ENCODE measurements at places on chromosomes 7 and 10.
A peak's percentile ranks its signal among the peaks of the same experiment; 100 is the strongest.

GRCh38 chr7:17147409-17147808 is 151.0 kb upstream of the AHR start:
- no peak for DNase-seq

GRCh38 chr10:77188521-77188920 is 449.1 kb downstream of the KCNMA1 start:
- no peak for DNase-seq

- no peak for DNase-seq
Measured at GRCh38 chr10:35259769-35260397, 76.4 kb upstream of the CCNY start.

- no peak for DNase-seq
Measured at GRCh38 chr10:13500201-13500600, 28.6 kb downstream of the BEND7 start.

- no peak for DNase-seq
Measured at GRCh38 chr10:62742536-62743061, 61.9 kb upstream of the ADO start.

GRCh38 chr7:21106296-21106732 is 319.6 kb upstream of the SP8 start:
- no peak for DNase-seq

- no peak for DNase-seq
Measured at GRCh38 chr7:8136051-8136730, 125.8 kb downstream of the ICA1 start.

- no peak for DNase-seq
Measured at GRCh38 chr7:79245623-79246249, 207.7 kb downstream of the MAGI2 start.

GRCh38 chr10:95500097-95500496 is 61.1 kb downstream of the SORBS1 start:
- no peak for DNase-seq

DNA sequence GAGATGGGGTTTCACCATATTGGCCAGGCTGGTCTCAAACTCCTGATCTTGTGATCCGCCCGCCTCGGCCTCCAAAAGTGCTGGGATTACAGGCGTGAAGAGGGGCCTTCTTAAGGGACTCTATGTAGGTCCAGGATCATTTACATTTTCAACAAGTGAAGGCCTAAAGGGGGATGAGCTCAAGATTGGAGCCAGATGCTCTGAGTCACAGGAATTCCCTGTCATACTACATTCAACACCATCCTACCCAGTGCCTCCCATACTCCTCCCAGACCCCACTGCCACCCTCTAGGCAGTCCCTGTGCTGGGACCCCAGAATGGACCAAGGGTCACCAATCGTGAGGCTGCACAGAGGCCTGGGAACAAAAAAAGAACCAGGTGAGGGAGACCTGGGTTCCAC is 29.9 kb downstream of the CYTH3 start:
- DNase-seq = no peak

DNA sequence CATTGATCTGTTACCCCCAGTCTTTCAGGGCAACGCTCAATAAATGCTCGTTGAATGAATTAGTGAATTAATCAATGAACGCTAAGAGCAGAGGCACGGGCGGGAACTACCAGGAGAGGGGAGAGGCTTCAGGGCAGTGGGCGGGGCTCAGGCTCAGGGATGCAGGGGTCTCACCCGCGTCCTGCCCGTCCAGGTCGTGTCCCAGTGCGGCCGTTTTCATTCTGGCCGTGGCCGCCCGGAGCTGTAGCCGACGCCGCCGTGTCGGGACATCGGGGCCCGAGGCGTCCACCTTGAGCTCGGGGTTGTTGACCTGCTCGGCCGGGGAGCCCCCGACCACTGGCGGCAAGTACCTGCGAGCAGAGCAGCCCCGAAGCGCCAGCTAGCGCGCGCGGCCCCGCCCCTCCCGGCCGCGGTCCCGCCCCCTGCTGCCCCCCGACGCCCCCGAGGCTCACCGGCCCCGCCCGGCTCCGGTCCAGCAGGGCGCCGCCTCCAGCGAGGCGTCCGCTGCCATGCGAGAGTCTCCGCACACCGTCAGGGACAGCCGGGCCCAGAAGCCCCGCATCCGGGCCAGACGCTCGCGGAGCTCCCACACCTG is 2.8 kb upstream of the GAL3ST4 start:
- no peak for DNase-seq

DNA sequence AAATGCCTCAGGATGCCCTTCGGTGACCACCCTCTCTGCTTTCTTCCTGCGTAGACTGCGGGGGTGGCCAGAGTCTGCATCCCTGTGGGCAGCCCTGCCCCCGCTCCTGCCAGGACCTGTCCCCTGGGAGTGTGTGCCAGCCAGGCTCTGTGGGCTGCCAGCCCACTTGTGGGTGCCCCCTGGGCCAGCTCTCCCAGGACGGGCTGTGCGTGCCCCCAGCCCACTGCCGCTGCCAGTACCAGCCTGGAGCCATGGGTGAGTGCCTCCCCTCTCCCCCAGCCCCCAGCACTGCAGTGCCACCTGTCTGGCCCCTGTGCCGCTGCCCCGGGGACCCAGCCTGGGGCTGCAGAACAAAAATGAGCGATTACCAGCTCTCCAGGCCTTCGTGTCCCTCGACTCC is 23.1 kb upstream of the ZNF862 start:
- no peak for DNase-seq

DNA sequence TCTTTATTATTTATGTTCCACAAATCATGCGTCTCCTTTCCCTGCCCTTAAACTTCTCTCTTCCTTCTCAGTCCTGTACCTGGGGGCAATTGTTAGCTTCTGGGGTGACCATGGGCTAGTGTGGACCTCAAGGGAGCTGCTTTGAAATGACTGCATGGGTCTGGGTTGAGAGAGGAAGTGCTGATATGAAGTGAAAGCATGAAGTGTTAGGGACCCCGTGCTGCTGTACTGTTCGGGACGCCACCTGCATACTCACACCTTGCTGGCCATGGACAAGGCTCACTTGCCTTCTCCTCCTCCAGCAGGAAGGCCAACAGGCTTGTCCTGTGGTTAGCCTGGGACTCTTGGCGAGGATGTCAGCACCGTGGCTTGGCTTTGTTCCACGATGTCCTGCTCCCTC is 56.7 kb downstream of the MTPN start:
- no peak for DNase-seq

DNA sequence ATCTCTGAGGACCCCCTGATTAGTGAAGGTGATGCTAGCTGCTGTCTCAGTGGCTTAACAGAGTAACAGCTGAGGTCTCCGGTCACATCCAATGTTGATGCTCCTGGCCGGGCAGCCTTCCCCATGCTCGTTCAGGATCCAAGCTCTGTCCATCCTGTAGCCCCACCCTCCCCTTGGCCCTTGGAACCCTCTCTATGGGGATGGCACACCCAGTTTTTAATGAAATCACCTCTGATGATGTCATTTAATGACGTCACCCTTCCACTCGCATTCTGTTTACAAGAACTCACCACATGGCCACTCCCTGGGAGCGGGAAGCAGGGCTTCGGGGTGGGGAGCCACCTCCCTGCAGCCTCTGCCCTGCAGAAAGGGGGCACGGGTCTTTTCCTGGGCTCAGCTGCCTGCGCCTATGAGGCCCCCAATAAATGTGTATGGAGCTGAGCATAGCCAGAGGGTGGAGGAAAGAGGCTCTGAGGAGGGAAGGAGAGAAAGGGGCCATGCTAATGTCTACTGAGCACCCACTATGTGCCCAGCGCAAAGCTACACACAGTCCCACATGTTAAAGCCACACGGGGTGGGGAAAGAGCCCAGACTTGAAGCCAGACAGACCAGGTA is 95.5 kb downstream of the OAT start:
- no peak for DNase-seq

GRCh38 chr7:67625257-67625737 is 628.7 kb downstream of the TYW1 start:
- DNase-seq = peak; percentile 92

- no peak for DNase-seq
Measured at GRCh38 chr10:95655571-95656290, 780 bp downstream of the ALDH18A1 start.

GRCh38 chr7:133139350-133139749 is 57.5 kb upstream of the CHCHD3 start:
- DNase-seq = no peak

DNA sequence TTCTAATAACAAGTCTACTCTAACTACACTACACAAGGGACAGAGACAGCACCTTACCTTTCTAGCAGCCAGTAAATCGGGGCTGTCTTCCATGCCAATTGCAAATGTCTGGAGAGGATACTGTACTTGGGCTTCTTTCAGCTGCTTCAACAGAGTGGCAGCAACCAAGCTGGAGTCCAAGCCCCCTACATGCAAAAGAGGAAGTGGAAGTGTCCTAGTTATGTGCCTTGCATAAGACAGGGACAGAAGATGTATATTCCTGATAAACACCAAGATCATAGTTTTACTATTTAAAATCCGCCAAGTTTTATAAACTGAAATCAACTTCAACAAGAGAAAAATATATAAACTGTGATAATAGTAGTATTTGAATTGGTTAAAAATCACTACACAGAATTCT is 14.0 kb downstream of the ASNS start:
- no peak for DNase-seq

DNA sequence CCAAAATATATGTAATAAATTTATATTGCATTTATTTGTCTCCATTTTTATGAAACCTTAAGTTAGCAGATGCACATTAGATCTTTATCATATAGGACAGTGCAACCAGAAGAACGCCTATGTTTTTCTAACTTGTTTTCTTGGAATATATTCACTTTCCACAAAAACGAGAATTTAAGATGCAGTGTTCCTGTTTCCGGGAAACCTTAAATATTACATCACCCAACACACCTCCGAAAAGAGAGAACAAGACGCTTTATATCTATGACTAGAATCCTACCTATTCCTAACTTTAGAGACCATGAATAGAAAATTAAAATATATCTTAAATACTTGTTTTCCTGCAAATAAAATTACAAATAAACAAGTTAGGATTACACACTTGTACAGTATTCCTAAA is 1.9 kb downstream of the EZH2 start:
- DNase-seq = no peak

GRCh38 chr7:39838326-39838725 is 111.7 kb upstream of the CDK13 start:
- DNase-seq = no peak

- no peak for DNase-seq
Measured at GRCh38 chr7:142689439-142690120, 59.7 kb upstream of the PRSS1 start.

DNA sequence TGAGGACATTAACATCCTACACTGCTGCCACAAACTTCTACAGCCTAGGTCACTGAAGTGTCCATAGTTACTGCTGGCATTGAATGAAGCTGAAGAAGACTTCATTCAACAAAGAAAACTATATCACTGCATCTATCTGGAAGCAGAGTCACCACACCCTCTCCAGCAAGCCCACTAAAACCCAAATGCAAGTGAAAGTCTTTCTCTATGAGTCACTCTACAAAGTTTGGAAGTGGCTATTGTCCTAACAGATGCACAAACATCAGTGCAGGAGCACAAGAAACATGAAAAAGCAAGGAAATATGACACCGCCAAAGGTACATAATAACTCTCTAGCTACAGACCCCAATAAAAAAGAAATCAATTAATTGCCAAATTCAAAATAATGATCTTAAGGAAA is 43.5 kb upstream of the CAMK2B start:
- no peak for DNase-seq

GRCh38 chr7:39683216-39683845 is 60.0 kb downstream of the RALA start:
- no peak for DNase-seq

DNA sequence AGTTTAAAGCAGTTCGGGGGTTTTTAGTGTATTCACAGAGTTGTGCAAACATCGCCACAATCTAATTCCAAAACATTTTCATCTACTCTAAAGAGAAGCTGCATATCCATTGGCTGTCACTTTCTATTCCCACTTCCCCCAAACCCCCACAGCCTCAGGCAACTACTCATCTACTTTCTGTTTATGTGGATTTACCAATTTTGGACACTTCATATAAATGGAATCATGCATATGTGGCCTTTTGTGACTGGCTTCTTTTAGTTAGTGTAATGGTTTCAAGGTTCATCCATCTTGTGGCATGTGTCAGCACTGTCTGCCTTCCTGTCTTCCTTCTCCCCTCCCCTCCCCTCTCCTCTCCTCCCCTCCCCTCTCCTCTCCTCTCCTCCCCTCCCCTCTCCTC is 78.5 kb upstream of the FZD1 start:
- DNase-seq = no peak

- DNase-seq = no peak
Measured at GRCh38 chr10:69630651-69631400, 779 bp downstream of the FAM241B start.

DNA sequence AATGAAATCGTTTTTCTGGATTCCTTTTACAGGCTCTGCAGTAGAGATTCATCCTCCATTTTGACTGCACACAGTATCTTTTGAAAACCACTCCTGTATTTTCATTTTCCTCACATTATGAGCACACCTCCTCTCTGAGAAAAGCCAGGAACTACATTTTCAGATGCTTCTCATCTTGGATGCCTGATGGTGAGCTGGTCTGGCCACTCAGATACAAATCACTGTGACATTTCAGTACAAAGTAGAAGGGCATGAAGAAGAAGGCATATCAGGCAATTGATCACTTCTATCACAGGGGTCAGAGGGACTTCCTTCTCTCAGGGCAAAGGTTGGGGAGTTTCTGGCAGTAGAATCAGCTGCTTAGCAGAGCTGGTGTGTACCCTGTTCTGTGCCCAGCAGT is 192.0 kb upstream of the POM121L12 start:
- DNase-seq = no peak

DNA sequence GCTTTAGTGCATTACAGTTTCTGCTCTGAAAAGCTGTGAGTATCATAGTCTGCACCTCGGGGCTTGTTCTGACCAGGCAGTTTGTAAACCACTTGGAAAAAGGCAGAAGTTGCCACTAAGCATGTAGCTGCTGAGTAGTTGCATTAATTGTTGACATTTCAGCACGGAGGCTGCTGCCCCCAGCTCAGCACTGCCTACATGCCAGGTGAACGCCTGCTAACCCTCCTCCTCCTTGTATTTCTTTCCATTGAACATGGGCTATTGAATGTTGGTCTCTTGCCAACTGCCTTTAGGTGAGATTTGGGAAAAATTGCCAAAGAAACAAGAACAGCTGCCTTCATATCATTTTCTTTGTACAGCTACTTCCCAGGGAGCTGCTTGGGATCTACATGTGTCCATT is 164.2 kb downstream of the RAPGEF5 start:
- DNase-seq = no peak

- DNase-seq = no peak
Measured at GRCh38 chr7:30169579-30169978, 34.8 kb downstream of the MTURN start.

DNA sequence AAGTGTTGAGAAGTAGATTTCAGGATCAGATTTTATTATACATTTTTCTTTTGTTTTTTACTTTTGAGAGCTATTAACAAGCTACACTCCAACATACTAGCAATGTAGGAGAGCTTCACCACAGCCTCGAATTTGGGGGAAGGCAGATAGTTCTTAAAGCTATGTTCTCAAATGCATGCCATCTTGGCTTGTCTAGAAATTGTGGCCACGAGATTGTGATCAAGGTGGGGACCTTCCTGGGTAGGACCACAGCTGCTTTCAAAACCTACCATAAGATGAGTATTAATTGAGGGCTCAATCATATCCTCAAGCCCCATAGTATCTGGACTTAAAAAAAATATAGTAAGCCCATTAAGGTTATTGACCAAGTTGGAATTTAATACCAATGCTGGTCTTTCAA is 27.9 kb upstream of the JAZF1 start:
- DNase-seq = no peak

- no peak for DNase-seq
Measured at GRCh38 chr7:8018961-8019360, 50.4 kb downstream of the GLCCI1 start.
